Activated T-cell treated with anti-CD3 and anti-CD28 coated beads, Interleukin-2, amount 50 U/mL, for 4 hours (primary cell): ENCODE measurements at places on chromosomes 7 and 10. TPM values are rescaled to one million over a fixed set of nuclear protein-coding genes. Genes with fewer than 3 reads are reported as not detected.

GRID2IP gene
- not detected for total RNA-seq

DNA sequence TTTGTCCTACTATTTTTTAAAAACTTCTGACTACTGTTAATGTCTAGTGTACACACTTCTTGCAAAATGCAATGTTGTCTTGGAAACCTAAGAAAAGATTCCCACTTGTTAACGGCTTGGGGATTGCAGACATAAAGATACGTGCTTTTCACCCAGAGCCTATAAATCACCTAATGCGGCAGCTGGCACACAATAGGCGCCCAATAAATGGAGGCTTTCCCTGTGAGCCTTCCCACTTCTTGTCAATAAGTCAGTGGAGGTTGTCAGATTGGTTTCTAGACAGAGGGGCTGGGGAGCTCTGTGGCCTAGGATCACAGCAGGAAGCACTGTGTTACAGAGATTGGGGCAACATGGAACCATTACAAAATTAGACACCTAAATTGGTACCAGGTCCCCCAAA lies 74.7 kb downstream of the VSTM4 start:
- DNase-seq, result no peak

GRCh38 chr7:30752979-30753378 lies 1.0 kb downstream of the INMT start:
- no peak for DNase-seq

DNA sequence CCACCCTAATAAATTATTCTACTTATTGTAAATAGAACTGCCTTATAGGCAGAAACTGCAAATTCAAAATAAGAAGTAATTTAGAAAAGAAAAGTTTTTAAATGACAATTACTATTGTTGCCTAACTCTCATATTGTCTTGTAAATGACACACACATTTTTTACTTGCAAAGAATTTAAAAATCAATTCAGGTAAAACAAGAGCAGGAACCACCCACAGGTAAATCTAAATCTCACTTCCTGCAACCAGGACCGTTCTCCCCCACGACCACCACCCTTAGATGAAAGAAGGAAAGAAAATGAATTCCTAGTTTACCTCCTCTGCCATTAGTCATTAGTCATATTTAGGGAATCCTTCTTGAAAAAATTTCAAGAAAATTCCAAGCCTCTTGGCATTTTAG lies 4.8 kb upstream of the AASS start:
- no peak for DNase-seq

DNA sequence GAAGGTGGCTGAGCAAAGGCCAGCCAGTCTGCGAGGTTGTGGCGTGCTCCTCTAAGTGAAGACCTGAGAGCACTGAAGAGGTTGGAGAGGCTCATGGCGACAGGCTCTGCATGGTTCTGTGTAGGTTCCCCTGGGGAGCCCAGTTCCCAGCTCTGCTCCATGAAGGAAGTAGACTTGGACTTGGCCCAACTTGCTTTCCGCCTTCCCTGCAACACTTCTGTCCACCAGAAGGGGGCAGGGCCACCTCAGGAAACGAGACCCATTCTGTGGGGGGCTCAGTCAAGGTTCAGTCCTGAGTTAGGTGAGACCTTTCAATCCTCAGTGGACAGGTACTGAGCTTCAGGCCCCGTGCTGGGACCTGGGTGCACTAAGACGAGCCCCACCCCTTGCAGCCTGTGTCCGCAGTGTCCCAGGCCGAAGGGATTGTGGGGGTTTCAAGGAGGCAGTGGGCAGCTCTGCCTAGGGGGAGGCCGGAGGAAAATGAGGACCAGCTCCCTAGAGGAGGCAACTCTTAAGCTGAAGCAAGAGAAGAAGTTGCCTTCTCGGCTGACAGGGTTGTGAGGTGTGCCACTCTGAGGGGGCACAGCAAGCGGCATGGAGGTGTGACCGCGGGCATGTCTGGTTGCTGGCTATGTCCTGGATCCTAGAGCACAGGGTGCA lies 15.0 kb upstream of the PCBD1 start:
- DNase-seq, result peak; percentile 19

XRCC2 gene
- total RNA-seq, result 14.6 TPM

DNA sequence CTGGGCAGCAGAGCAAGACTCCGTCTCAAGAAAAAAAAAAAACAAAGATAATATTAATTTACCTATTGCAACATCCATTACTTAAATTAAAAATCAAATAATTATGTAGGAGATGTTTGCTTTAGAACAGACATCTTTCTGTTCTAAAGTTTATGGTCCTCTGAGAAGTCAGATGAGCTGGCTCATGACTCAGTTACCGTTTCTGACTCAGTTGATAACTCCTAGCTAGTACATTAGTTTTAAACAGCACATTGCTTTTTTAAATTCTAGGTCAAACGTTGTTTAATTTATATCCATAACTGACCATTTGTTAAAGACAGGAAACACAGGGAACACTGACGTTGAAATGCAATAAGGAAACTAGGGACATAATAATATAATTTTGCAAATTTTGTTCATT lies 162.7 kb downstream of the ETV1 start:
- no peak for DNase-seq

TMEM196 gene
- not detected for total RNA-seq

DNA sequence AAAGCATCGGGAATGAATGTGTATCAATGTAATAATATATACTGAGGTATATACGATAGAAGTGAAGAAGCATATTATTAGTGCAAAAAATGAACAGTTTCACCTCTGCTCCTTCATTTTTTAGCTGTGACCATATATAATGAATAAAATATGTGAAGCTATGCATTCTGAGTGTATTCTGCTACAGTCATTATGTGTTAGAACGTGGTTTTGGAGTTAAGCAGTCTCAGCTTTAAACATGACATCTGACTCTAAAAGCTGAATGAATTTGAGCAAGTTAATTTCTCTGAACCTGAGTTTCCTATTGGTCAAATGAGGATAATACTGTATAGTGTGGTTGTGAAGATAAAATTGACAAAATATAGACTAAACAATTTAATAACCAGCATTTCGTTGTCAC lies 358.1 kb downstream of the SUGCT start:
- DNase-seq, result no peak

GRCh38 chr7:66353547-66353946 lies 148.4 kb downstream of the TPST1 start:
- DNase-seq, result no peak

PHKG1 gene
- total RNA-seq, result 1.9 TPM

DNA sequence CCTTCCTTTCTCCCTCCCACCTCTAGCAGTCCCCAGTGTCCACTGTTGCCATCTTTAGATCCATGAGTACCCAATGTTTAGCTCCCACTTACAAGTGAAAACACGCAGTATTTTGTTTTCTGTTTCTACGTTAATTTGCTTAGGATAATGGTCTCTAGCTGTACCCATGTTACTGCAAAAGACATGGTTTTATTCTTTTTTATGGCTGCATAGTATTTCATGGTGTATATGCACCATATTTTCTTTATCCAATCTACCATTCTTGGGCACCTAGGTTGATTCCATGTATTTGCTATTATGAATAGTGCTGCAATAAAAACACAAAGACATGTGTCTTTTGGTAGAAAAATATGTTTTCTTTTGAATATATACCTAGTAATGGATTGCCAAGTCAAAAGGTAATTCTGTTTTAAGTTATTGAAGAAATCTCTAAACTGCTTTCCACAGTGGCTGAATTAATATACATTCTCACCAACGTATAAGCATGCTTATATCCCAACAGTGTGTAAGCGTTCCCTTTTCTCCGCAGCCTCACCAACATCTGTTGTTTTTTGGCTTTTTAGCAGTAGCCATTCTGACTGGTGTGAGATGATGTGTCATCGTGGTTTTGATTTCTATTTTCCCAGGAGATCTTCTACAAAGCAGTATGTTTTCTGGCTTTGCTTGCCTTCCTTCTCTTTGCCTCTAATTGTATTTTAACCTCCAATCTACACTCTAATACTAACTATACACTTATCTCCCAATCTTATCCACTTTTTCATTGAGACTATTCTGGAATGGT lies 179.5 kb upstream of the PHF14 start:
- DNase-seq, result no peak

EDRF1 gene
- 25.6 TPM for total RNA-seq

- no peak for DNase-seq
Observed at GRCh38 chr10:12444981-12445700, 95.8 kb downstream of the CAMK1D start.

GPR37 gene
- total RNA-seq, result not detected

GRM3 gene
- not detected for total RNA-seq

- DNase-seq, result no peak
Observed at GRCh38 chr7:38975944-38976392, 1.7 kb upstream of the POU6F2 start.

- DNase-seq, result no peak
Observed at GRCh38 chr10:97532935-97533671, 34.4 kb downstream of the UBTD1 start.

DNA sequence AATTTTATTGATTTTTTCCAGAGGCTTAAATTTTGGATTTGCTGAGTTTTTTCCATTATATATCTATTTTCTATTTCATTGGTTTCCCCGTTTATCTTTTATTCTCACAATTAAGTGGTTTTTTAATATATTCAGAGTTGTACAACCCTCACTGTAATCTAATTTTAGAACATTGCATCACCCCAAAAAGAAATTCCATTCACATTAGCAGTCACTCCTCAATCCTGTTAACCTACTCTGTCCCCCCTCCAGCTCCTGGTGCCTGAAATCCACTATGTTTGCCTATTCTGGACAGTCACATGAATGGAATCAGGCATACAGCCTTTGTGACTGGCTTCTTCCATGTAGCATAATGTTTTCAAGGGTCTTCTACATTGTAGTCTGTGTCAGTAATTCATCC lies 55.8 kb upstream of the ITGA8 start:
- DNase-seq, result no peak

DNA sequence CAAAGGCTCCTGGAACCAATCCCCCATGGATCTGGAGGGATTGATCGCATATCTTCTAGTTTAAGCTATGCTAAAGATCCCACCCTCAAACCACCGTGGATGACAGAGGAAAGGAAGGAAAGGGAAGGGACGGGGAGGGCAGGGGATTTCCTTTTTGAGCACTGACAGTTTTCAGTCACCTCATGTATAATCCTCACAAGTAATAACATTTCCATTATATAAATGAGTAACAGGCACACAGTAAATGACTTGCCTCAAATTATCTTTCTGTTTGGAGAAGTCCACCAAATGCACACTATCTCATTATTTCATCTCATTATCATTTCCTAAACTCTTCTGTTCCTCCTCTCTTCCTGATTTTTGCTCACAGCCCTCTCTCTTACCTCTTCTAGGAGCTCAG lies 127.1 kb upstream of the AOAH start:
- no peak for DNase-seq

NODAL gene
- total RNA-seq, result not detected
